NCI-H1436 (cell line): ENCODE measurements at places on chromosomes 7 and 10.

DNA sequence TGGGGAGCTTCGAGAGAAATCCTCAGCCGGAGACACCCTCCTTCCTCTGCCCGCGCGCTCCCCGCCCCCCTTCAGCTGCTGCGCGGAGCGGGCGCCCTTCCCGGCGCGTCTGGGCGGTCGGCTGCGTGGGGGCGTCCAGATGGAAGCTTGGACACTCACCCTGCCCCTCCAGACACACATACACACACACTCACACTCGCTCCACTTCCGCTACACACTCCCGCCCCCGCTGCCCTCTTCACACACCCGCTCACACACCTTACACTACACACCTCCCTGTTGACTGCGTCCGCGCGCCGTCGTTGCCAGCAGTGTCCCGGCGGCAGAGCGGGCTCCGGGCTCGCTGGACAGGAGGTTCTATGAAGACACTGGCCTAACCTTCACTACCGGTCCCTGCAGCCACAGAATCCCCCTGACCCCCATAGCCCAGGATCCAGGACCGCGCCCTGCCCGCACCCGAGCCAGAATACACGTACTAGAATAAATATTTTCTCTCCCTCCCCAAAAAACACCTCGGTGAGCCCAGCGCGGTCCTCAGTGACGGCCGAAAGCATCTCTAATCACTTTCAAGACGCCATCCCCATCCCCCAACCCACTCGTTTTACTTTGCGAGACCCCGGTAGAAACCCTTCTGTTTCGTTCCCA is 1.1 kb upstream of the EGR2 start:
- no peak for DNase-seq

GRCh38 chr10:48610585-48611093 is 5.8 kb upstream of the ARHGAP22 start:
- no peak for DNase-seq

GRCh38 chr10:32970910-32971309 is 12.9 kb upstream of the ITGB1 start:
- DNase-seq = no peak

GRCh38 chr7:37446371-37446770 is 2.3 kb downstream of the ELMO1 start:
- DNase-seq = no peak

DNA sequence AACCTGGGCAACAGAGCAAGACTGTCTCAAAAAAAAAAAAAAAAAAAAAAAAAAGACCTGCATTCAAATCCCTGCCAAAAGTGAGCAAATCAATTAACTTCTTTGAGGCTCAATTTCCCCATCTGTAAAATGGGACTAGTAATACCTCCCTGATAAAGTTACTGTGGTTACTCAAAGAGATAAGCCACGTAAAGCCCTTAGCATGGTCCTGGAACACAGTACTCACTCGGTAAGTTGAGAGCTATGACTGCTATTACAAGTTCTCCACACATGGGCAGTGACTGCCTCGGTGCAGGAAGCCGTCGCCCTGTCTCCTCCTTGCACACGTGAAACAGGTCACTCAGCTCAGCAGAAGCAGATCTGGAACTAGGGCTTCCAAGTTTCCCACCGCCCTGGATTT is 37.9 kb downstream of the DDIT4 start:
- DNase-seq = no peak

- no peak for DNase-seq
Observed at GRCh38 chr7:17093461-17093860, 205.0 kb upstream of the AHR start.

- no peak for DNase-seq
Observed at GRCh38 chr10:12513003-12513365, 163.6 kb downstream of the CAMK1D start.

DNA sequence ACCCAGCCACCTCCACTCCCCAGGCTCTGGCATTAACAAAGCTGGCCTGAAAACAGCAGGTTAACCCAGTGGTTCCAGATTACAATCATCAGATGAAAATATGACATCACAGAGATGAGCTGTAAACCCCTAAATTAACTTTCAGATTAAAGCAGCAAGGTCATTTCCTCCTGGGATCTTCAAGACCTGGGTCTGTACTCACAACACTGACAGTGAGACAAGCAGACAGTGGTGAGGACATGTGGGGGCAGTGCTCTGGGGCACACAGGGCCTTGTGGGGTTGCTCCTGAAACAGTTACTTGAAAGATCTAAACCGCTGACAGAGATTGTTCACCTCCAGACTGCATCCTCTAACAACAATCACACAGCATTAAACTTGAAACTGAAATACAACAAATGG is 134.1 kb downstream of the ZNF438 start:
- no peak for DNase-seq

DNA sequence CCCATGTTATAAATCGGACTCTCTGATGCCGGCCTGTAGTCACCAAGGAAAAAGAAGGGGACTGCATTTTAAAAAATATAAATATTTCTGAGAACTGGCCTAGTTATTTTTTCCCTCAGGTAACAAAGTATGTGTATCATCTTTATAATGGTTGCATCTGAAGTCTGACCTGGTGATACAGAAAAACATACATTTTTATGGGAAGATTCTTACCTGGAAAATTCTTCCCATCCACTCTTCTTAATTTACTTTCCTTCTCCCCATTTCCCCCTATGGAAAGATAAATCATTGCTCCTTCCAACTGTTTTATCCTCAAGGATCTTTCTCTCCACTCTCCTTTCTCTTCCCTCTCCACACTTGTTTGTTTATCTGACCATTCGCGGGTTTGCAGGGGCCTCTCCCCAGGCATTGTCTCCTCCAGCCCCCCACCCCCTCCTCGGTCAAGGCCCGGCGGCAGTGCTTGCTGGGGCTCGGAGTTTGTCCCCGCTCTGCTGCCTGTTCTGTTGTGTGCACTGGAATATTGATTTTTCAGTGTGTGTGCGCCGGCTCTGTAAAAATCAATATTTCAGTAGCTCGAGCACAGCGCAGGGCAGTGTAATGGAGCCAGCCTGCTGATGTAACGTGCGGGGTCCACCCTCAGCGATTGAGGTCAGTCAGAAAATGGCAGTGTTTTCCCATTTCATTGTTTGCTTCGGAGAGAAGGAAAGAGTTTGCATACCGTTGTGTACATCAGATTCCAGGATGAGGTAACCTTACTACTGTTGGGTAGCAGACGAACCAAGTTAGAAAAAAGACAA is 199.5 kb upstream of the NFE2L3 start:
- DNase-seq = peak; percentile 1

DNA sequence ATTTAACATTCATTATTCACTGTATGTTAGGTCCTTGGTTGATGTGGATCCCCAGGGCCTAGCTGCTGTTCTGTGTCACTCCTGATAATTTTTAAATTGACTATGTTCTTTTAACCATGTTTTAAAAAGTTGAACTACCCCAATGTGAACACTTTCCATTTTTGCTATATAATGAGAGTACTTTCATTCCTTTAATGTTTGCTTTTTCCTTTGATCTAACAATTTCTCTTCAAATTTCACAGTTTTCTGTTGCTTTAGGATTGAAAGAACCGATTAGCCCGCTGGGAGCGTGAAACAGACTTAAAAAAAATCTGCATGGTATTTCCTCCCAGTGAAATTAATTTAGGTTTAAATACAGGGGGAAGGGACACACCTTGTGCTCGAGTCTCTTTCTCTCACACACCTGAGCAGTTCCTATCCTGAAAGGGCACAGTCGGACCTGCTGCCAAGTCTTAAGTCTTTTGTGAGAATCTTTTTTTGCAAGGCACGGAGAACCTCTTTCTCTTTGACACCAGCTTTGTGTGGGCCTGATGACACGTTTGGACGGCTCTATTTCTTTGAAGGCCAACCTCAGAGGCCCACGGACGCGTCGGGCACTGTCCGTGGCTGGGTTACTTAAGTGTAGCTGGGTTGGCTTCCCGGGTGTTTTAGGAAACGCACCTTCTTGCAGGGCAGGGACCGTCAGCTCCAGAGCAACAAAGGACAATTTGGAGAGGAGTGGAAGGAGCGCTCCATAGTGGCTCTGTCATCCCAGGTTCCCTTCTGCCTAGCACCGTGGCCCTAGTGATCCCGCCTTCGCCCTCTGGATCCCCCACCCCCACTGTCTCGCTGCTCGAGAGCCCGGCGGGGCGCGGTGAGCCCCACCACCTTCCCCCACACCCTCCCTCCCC is 1.0 kb upstream of the CHN2 start:
- DNase-seq = peak; percentile 17

GRCh38 chr7:132592231-132592920 is 16.1 kb upstream of the PLXNA4 start:
- DNase-seq = no peak

GRCh38 chr10:84262190-84262956 is 17.5 kb downstream of the RGR start:
- no peak for DNase-seq

- no peak for DNase-seq
Observed at GRCh38 chr10:105149371-105149891, 508.3 kb downstream of the SORCS3 start.

- DNase-seq = no peak
Observed at GRCh38 chr10:36533316-36533715, 592.1 kb upstream of the ANKRD30A start.

GRCh38 chr7:4074407-4074806 is 607.7 kb upstream of the FOXK1 start:
- DNase-seq = no peak

- DNase-seq = no peak
Observed at GRCh38 chr10:63265222-63265617, 132.1 kb downstream of the NRBF2 start.

- no peak for DNase-seq
Observed at GRCh38 chr10:91775731-91776130, 22.5 kb upstream of the TNKS2 start.

- DNase-seq = no peak
Observed at GRCh38 chr7:116799916-116800315, 62.5 kb upstream of the CAPZA2 start.

GRCh38 chr10:131131726-131132591 is 179.6 kb downstream of the TCERG1L start:
- no peak for DNase-seq

- no peak for DNase-seq
Observed at GRCh38 chr7:140348161-140348849, 50.0 kb downstream of the SLC37A3 start.

DNA sequence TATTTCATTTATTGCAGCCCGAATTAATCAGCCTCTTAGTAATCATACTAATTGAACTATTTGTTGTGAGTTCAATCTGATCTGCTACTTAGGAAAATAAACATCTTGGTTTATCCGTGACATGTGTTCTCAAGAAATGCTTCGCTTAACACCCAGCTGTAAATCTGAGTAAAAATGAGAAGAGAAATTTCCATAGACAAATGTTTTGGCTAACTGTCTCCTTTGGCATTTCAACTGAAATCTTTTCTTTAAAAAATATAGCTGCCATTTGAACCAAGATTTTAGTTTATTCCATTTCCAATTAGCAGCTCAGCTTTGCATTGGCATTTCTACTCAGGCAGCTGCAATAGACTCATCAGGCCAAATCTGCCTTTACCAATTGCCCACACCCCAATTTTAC is 180.5 kb upstream of the PTER start:
- DNase-seq = no peak

DNA sequence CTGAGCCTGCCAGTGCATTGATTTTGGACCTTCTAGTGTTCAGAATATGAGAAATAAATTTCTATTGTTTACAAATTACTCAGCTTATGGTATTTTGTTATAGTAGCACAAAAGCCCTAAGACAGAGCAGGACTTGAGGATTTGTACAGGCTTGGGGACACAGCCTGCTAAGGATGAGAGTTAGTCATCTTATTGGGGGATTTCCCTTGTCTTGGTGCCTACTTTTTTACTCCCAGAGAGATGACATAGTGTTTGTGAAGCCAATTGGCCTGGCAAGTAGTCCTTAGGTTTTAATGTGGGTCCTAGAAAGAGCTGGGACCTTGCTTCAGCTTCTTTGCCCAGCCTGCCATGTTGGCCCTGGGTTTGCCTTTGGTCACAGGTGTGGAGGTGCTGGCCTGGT is 364.0 kb downstream of the REEP3 start:
- DNase-seq = no peak

DNA sequence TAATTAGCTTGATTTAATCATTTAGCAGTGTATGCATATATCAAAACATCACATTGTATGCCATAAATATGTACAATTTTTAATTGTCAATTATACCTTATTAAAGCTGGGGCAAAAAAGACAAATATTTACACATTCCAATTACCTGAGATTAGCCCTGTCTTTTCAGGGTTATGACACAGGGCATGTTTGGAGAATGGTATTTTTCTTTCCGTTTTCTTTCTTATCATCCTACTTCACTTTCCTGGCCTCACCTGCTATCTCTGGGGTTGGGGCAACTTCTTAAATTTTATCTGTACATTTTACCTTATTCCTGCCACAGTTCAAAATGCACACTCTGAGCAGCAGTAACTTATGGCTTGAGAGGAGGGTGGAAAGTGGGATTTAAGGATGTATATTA is 285.9 kb downstream of the DOCK4 start:
- DNase-seq = no peak

DNA sequence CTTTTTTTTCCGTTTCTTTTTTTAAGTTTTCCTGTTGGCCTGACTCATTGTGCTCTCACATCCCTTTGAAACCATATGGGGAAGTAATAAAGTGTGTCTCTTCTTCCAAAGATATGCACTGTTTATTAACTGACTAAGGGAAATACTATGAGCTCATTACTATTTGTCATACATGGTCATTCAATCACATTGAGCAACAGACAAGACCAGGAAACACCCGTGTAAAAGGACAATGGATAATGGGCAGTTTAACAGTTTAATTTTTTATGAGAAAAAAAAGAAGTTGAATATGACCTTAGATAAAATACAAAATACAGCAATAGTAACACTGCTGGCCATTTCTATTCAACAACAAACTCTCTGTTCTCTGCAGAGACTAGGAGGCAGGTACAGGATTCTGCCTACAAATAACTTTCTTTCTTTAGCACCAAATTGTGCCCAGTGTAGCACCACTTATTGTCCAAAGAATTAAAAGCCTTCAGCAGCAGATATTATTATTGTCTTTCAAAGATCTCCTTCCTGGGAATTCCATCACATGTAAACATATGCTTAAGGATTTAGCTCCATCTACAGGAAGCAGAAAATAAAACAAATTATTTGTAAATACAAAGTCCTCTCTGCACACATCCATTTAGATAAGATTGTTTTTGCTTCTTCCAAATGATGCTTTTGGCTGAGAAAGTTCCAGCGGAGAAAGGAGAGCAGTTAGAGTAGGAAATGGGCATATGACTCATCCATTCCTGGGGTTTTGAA is 55.0 kb upstream of the AKR1E2 start:
- DNase-seq = no peak

DNA sequence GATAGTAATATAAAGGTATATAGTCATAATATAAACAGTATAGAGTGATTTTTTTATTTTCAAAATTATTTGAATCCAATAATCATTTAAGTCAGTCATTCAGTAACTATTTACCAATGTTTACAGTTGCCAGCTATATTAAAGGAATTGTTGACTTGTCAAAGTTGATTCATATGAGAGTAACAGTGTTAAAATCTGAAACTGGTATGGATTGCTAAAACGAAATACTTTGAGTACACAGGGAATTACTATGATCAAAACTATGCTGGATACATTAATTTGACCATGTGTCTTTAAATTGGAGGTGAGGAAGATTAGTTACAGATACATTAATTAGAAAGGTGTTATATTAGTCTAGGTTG is 282.6 kb downstream of the ADK start:
- DNase-seq = no peak

GRCh38 chr7:80637911-80638765 is at the start of gene CD36:
Gene CD36 (plus strand): TSS chr7:80638642. CDS start chr7:80646741, 8,099 bp downstream.
- no peak for DNase-seq

GRCh38 chr7:5005066-5005465 is 40.6 kb upstream of the RBAK start:
- no peak for DNase-seq
